GM23338 (cell line): ENCODE measurements at places on chromosomes 1 and 21. TPM values are rescaled to one million over a fixed set of nuclear protein-coding genes. Genes with fewer than 3 reads are reported as not detected.

The CLCA4 gene
- not detected in 2 replicates for total RNA-seq

The SLAMF9 gene
- not detected in 2 replicates for total RNA-seq

- no peak for DNase-seq
- H3K36me3 ChIP-seq: no peaks in the 10 kb centered on the region
- no peaks in the 10 kb centered on the region for H3K27me3 ChIP-seq
- no peaks in the 10 kb centered on the region for H3K4me1 ChIP-seq
- no peak overlapping the region for H3K27ac ChIP-seq
Observed at GRCh38 chr1:56045062-56045461, 534.3 kb downstream of the PLPP3 start.

DNA sequence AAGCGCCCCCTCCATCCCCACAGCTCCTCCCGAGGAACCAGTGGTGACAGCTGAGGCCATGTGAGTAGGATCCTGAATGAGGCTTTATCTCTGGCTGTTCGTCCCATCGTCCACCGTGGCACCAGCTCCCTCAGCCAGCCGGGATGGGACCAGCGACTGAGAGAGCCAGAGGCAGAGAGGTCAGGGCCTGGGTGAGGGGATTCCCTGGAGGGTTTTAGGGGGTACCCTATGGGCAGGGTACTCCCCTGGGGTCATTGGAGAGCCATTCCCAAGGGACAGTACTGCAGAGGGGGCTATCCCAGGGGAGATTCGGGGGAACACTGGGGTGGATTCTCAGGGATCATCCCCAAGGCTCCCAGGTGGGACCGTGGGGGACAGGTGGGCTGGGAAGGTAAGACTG, 2.4 kb downstream of the TMEM125 start:
- no peaks in the 10 kb centered on the region for H3K27me3 ChIP-seq
- H3K36me3 ChIP-seq: no peaks in the 10 kb centered on the region
- no peak overlapping the region for H3K4me3 ChIP-seq
- H3K27ac ChIP-seq: no peak overlapping the region
- H3K4me1 ChIP-seq: peaks cover 16% of the 10 kb centered on the region

GRCh38 chr1:174968750-174969244, 30.9 kb upstream of the CACYBP start:
- no peaks in the 10 kb centered on the region for H3K27me3 ChIP-seq
- no peak overlapping the region for H3K4me3 ChIP-seq
- H3K4me1 ChIP-seq: peaks cover 11% of the 10 kb centered on the region; the same call in 1 of the 2 replicates
- peak overlapping the region; percentile 36; the same call in 1 of the 2 replicates for H3K27ac ChIP-seq
- DNase-seq: no peak

DNA sequence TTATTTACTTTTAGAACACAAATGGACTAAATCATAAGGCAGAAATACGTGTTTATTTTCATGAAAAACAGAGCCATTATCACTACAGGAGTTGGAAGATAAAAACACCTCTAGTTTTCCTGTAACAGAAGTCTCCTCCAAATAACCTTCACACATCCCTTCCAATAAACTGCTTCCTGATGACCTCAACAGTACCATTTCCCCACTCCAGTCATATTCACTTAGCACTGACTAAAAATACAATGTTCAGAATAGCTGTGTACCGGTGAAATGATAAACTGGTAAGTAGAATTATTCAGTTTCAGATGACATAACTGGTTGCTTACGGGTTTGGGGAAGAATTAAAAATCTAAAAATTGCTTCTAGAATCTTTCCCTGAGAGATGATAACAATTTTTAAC, 137.9 kb downstream of the DENND1B start:
- DNase-seq: no peak
- no peak overlapping the region for H3K4me3 ChIP-seq
- H3K4me1 ChIP-seq: peaks cover 10% of the 10 kb centered on the region
- no peak overlapping the region for H3K27ac ChIP-seq
- no peaks in the 10 kb centered on the region for H3K27me3 ChIP-seq
- no peaks in the 10 kb centered on the region for H3K36me3 ChIP-seq

DNA sequence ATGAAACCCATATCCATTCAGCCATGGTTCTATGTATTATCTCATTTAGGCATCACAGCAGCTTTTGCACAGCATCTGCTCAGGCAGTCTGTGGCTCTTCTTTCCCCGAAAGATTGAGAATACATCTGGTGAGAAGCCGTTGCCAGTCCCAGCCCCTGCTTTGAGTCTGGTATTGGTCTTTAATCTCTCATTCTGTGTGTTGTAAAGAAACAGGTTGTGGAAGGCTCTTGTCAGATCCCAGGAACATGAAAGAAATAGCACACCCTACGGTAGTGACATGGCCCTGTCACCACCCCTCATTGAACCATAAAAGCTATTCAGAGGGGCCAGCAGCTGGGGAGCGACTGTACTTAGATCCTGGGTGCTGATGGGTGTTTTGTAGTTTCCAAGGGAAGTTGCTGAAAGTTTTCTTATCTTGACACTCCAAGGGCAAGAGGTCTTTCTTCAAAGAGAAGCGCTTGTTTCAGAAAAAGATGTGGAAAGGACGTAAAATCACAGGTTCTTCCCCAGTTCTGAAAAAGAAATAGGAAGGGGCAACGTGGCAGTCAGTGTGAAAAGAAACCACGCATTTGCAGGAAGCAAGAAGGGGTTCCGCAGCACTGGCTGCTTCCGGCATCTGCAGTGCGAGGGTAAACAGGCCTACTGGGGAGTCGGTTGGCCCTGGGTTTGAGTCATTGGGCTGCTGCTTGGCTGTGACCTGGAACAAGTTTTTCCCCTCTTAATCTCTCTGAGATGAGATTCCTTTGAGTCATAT, 145.0 kb downstream of the DHRS3 start:
- no peaks in the 10 kb centered on the region for H3K27me3 ChIP-seq
- no peak overlapping the region for H3K4me3 ChIP-seq
- H3K4me1 ChIP-seq: no peaks in the 10 kb centered on the region

GRCh38 chr21:37878946-37879660, 37.2 kb downstream of the KCNJ6 start:
- H3K36me3 ChIP-seq: no peaks in the 10 kb centered on the region
- H3K27ac ChIP-seq: no peak overlapping the region
- H3K27me3 ChIP-seq: no peaks in the 10 kb centered on the region
- DNase-seq: no peak
- no peaks in the 10 kb centered on the region for H3K4me1 ChIP-seq

DNA sequence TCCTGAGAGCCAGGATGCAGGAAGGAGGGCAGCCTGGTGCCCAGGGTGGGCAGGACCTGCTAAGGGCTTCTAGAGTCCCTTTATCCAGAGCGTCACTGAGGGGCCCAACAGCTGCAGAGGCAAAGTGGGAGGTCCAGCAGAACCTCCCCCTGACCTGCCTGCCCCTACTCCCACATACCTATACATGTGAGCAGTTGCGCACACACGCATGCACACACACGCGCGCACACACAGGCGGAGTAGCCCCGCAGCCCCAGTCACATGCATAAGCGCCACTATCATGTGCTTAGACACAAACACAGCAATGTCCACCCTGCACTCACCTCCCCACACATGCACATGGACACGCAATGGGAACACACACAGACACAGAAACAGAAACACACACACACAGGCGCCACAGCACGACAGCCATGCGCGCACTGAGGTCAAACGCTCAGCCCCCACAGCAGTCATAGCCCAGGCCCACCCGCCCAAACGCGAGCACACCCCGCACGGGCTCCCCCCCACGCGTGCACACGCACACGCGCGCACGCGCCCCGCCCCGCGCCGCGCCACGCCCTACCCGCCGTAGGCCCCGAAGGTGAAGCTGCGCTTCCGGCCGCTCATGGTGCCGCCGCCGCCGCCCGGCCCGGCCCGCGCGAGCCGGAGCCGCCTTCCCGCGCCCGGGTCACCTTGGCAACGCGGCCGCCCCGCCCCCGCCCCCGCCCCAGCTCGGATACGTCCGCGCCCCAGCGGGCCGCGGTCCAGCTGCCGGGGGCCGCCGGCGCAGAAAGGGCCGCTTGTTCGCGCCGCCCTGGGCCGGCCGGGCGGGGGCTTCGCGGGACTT, 17.7 kb downstream of the RAP1GAP start:
- H3K4me3 ChIP-seq: peak overlapping the region; percentile 66
- H3K27ac ChIP-seq: no peak overlapping the region
- H3K4me1 ChIP-seq: no peaks in the 10 kb centered on the region; the same call in 1 of the 2 replicates
- peak; percentile 83 for DNase-seq
- no peaks in the 10 kb centered on the region for H3K36me3 ChIP-seq

GRCh38 chr1:240835291-240835690, 223.3 kb upstream of the GREM2 start:
- H3K4me1 ChIP-seq: no peaks in the 10 kb centered on the region
- no peak overlapping the region for H3K27ac ChIP-seq
- no peak for DNase-seq
- H3K36me3 ChIP-seq: no peaks in the 10 kb centered on the region

DNA sequence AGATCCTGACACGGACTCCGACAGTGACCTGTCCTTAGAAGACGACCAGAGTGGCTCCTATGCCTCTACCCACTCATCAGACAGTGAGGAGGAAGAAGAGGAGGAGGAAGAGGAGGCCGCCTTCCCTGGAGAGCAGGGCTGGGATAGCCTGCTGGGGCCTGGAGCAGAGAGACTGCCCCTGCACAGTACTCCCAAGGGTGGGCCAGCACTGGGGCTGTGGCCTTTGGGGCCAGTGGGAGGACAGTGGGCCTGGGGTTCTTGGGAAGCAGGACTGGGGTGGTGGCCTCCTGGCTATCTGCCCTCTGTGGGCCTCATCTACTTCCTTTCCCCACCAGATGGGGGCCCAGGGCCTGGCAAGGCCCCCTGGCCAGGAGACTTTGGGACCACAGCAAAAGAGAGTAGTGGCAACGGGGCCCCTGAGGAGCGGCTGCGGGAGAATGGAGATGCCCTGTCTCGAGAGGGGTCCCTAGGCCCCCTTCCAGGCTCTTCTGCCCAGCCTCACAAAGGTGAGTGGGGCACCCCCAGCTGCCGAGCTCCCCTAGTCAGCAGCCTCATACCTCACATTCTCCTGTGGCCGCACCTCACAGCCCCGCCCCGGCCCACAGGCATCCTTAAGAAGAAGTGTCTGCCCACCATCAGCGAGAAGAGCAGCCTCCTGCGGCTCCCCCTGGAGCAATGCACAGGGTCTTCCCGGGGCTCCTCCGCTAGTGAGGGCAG, 10.0 kb downstream of the PSRC1 start:
- H3K4me1 ChIP-seq: peaks cover 16% of the 10 kb centered on the region
- H3K4me3 ChIP-seq: no peak overlapping the region
- no peak for DNase-seq
- H3K36me3 ChIP-seq: no peaks in the 10 kb centered on the region
- no peak overlapping the region for H3K27ac ChIP-seq

GRCh38 chr1:15418806-15419515, 9.3 kb downstream of the EFHD2 start:
- H3K4me1 ChIP-seq: no peaks in the 10 kb centered on the region
- no peaks in the 10 kb centered on the region for H3K27me3 ChIP-seq
- no peaks in the 10 kb centered on the region for H3K36me3 ChIP-seq
- DNase-seq: no peak

DNA sequence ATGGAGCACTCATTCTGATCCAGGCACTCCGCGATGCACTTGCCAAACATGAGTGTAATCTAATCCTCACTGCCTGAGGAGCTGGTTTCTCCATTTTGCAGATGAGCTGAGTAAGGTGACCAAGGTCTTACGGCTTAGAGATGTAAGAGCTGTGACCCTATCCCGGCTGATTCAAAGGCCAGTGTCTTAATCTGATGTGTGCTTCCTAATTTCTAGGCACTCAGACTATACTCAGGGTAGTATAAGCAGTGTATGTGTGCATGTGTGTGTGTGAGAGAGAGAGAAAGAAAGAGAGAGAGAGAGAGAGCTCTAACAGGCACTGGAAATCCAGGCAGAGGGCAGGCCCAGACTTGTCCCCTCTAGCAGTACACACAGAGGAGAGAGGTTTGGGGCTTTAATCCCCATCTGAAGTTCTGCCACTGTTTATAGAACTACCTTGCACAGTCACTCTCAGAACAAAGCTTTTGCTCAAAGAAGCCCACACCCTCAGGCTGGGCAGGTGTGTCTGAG, 188.2 kb downstream of the ZBTB18 start:
- DNase-seq: no peak
- H3K27me3 ChIP-seq: no peaks in the 10 kb centered on the region
- no peaks in the 10 kb centered on the region for H3K4me1 ChIP-seq
- no peaks in the 10 kb centered on the region for H3K36me3 ChIP-seq
- H3K4me3 ChIP-seq: no peak overlapping the region

GRCh38 chr1:208162903-208163302, 81.3 kb downstream of the PLXNA2 start:
- peaks cover 20% of the 10 kb centered on the region for H3K4me1 ChIP-seq
- H3K27ac ChIP-seq: no peak overlapping the region
- no peak for DNase-seq
- H3K27me3 ChIP-seq: no peaks in the 10 kb centered on the region
- no peaks in the 10 kb centered on the region; the same call in 1 of the 2 replicates for H3K36me3 ChIP-seq

DNA sequence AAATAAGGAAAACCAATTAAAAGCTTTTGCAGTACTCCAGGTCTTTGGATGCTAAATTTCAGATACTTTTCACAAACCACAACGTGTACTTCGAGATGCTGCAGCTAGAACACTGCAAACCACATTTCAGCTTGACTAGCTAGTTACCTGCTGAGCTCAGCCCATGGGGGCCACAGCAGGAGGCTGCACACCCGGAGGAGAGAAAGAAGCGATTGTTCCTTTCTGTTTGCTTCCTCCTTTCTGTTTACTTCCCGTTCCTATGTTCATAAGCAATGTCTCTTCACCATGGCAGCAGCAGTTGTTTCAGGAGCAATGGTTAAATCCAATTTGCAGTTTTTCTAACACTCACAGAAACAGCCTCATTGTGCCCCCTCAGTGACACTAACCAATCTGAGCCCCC, 225.6 kb upstream of the FGGY start:
- H3K27ac ChIP-seq: peak overlapping the region; percentile 62
- H3K27me3 ChIP-seq: no peaks in the 10 kb centered on the region
- no peak overlapping the region for H3K4me3 ChIP-seq
- DNase-seq: no peak

DNA sequence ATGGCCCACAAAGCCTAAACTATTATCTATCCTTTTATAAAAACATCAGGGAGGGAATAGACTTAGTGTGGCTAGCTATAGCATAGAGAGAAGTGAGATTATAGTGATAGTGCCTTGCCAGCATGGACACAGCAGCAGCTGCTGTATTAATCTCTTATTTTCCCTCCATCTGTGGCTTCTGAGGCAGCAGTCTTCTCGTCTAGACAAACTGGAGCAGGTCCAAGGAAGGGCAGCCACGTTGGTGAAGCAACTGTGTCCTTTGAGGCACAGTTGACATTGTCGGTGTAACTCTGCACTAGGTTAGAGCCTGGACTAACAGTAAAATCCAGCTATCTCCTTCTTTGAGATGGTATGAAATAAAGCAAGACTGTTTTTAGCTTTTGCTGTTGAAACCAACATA, 131.3 kb downstream of the CACHD1 start:
- H3K4me3 ChIP-seq: no peak overlapping the region
- H3K4me1 ChIP-seq: peaks cover 21% of the 10 kb centered on the region
- no peak overlapping the region for H3K27ac ChIP-seq
- no peaks in the 10 kb centered on the region for H3K27me3 ChIP-seq

DNA sequence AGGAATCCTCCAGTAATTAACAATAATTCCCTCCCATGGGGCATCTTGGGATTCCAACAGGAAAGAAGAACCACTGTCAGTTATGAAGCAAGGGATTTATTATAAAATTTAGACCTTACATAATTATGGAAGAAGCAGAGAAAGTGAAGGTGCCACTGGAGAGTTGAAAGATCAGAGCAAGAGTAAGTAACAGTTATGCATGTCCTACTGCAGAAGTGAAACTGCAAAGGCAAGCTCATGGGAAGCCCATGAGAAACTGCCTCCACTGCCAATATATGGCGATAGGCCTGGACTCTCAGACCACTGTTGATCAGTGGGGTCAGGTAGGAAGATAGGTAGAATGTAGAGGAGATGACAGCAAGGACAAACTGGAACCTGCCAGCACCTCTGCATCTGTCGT, 123.6 kb upstream of the ZNF648 start:
- H3K4me3 ChIP-seq: no peak overlapping the region
- no peaks in the 10 kb centered on the region for H3K36me3 ChIP-seq
- no peak overlapping the region for H3K27ac ChIP-seq
- DNase-seq: no peak
- no peaks in the 10 kb centered on the region for H3K4me1 ChIP-seq

- no peak for DNase-seq
- no peaks in the 10 kb centered on the region for H3K36me3 ChIP-seq
- no peaks in the 10 kb centered on the region for H3K27me3 ChIP-seq
Observed at GRCh38 chr1:87044424-87044823, 130.0 kb downstream of the HS2ST1 start.
